ENCODE measurements at places on chromosomes 2 and 18. TPM values are rescaled to one million over a fixed set of nuclear protein-coding genes. Genes with fewer than 3 reads are reported as not detected.
A peak's percentile ranks its signal among the peaks of the same experiment; 100 is the strongest.

Gene UGT1A6
- total RNA-seq, result not detected

Gene SCTR
- 183 TPM for total RNA-seq

Gene FIGN
- 3.4 TPM for total RNA-seq

GRCh38 chr2:113977060-113977659 lies 87.3 kb downstream of the ACTR3 start:
- no peak for DNase-seq

- DNase-seq, result no peak
Observed at GRCh38 chr2:134149904-134150303, 104.0 kb upstream of the MGAT5 start.

DNA sequence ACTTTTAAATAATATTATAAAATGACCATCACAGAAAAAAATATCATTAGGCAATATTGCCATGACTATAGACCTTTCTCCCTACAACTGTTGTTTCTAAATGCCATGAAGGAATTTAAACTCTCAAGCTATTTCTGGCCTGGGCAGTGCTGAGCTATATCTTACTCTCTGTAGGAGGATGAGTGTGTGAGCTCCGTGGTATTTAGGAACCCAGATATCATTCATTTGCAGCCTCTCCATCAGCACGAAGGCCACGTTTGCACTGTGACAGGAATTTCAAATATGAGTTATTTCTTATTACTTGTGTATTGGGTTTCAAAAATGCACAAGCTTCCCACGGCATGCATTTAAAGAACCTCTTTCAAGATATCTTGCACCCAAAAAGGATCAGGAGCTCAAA lies 35.0 kb upstream of the SOX11 start:
- DNase-seq, result no peak

DNA sequence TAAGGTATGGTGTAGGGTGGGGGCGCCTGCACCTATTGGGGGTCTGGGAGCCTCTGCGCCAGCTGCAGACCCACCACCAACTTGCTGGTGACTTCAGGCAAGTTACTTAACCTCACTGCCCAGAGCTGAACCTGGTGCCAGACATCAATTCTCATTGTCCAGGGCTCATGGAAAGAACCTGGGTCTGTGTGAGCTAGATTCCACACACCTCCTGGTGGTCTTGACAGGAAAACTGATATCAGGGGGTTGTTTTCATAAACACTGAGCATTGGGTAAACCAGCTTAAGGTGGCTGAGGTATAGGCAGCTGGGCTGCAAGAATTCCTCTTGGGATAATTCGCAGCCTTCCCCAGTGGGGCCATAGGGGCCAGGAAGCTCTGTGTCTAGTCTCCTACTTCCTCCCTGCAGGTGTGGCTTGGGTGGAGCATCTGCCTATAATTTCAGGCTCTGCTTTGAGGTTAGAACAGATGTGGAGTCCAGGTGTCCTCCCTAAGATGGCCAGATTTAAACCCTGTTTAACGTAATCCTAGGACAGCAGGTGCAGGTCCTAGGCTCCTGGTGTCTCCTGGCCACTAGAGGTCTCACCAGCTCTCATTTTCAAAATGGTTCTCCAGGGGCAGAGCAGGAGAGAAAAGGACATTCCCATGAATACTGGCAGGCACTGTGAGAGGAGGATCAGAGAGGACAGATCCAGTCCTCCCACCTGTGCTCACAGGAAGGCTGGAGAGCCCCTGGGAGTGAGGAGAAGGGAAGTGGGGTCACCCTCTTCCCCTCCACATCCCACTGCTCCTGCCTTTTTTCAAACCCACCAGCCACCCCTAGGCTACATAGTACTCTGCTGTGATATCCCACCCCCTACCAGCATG lies 100.4 kb upstream of the SMAD2 start:
- peak; percentile 73 for DNase-seq

GRCh38 chr18:43192408-43192807 lies 76.9 kb upstream of the RIT2 start:
- DNase-seq, result no peak

Gene CROCC2
- not detected for total RNA-seq

DNA sequence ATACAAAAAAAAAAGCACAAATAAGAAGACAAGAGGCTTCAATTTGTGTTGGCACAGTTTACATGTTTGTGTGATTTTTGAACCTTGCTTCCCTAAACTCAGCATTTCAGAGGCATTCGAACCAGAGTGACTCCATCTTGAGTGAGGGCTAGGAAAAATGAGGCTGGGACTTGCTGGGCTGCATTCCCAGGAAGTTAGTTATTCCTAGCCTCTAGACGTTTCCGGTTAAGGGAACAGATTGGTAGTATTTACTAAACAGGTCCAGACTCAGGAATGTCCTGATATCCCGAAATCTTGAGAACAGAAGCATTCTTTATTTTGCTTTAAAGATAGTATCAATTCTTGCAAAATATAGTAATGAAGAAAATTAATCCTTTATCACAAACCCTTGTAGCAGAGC lies 46.7 kb downstream of the RIT2 start:
- DNase-seq, result no peak

GRCh38 chr18:67621049-67621713 lies 104.7 kb upstream of the DSEL start:
- no peak for DNase-seq

DNA sequence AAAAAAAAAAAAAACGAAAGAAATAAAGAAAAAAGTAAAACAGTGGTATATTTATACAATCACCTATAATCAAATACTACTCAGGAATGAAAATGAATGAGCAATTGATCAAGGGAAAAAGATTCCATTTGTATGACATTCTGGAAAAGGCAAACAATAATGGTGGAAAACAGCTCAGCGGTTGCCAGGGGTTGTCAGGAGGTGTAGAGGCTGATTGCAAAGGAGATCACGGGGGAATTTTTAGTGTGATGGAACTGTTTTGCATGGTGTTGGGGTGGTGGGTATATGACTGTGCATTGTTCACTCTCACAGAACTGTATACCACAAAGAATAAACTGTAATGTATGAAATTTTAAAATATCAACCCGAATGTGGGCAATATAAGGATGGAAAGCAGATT lies 45.5 kb upstream of the INPP4A start:
- no peak for DNase-seq

DNA sequence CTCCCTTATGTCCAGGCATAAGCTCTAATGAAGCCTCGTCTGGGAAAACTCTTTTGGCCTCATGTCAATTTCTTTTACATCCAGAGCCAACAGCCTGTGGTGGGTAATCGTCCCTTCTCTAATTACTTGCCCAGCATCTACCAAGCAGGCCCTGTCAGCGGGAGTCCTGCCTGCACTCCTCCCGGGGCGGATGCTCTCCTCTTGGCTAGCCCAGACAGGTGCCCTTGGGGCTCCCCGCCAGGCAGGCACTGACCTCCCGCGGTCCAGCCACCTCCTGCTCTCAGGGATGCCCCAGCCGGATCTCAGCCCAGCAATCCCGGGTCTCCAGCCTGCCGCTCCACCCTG lies 74.2 kb downstream of the NCAPH start:
- peak; percentile 54 for DNase-seq

Gene RNF152
- 7.8 TPM for total RNA-seq

Gene FAM117B
- 17.1 TPM for total RNA-seq

DNA sequence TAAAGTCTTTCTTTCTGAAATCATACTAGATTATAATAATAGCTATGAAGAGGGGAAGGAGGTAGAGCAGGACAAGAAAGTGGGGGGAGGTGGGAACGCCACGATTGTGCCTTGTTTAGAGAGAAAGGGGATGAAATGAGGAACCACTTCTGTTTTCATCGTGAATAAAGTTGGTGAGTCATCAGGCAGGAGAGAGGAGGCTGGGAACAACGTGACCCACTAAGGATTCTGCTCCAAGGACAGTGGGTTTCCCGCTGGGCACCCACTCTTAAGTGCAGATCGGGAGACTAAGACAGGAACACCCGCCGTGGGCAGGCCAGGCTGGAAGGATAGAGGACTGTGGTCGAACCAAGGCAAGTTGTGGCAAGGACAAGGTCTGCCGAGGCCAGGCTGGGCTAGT lies 158.2 kb downstream of the L3MBTL4 start:
- DNase-seq, result peak; percentile 11

Gene FSHR
- not detected for total RNA-seq

DNA sequence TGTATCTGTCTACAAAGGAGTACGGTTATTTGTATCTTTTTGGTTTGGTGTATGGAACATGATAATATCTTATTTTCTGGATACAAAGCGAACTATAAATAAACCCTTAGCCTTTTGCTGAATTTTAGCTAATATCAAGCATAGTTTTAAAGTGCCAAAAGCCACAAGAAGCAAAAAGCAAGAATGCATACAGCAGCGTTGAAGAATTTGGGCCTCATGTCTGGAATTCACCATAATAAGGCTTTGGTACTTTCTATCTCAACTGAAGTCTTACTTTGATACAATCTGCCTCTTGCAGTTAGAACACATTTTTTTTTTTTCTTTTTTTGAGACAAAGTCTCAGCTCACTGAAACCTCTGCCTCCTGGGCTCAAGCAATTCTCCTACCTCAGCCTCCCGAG lies 151.5 kb downstream of the ERBB4 start:
- DNase-seq, result no peak

Gene CDH7
- not detected for total RNA-seq

- DNase-seq, result no peak
Observed at GRCh38 chr18:10797896-10798295, 272.1 kb downstream of the NAPG start.

Gene TUBB6
- 71.1 TPM for total RNA-seq

- DNase-seq, result no peak
Observed at GRCh38 chr18:59715966-59716369, 18.7 kb upstream of the CCBE1 start.

- no peak for DNase-seq
Observed at GRCh38 chr2:152562198-152562884, 154.9 kb downstream of the PRPF40A start.

Gene KCNG2
- not detected for total RNA-seq

Measured in body of pancreas (tissue), 4 donors.